Spinal cord (tissue), 10 donors: ENCODE measurements at places on chromosomes 4 and X. TPM values are rescaled to one million over a fixed set of nuclear protein-coding genes. Genes with fewer than 3 reads are reported as not detected.

VCX3B gene
- not detected for total RNA-seq

OCIAD2 gene
- total RNA-seq, result 17.2 TPM

NHS gene
- 17.7 TPM for total RNA-seq

DNA sequence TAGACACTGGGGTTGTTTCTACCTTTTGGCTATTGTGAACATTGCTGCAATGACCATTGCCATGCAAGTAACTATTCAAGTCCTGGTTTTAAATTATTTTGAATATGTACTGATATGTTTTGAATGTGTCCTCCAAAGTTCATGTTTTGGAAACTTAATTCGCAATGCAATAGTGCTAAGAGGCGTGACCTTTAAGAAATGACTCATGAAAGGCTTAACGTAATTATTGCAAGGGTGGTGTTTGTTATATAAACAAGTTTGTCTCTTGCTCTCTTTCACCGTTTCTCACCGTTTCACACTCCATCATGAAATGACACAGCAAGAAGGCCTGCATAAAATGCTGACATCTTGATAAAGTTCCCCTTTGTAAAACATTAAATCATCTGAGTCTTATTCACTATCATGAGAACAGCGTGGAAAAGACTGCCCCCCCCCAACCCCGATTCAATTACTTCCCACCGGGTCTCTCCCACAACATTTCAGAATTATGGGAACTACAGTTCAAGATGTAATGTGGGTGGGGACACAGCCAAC, 506.9 kb upstream of the FAM47C start:
- DNase-seq, result no peak

DNA sequence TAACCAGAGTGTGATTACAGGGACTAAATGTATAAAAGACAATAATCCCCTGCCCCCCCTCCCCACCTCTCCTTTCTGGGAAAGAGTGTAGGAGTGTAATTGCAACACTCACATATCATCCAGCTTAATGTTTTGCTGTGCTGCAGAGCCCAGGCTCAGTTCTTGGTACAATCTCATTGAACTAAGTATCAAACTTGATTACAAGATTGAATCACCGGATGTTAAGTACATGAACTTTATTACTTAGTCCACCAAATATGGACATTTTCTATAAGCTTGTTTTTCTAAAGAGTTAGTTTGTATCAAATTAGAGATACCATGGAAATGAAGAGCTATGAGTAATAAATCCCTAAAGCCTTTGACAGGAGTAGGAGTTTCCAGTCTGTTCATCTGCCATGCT, 559.1 kb downstream of the ZNF674 start:
- no peak for DNase-seq

DNA sequence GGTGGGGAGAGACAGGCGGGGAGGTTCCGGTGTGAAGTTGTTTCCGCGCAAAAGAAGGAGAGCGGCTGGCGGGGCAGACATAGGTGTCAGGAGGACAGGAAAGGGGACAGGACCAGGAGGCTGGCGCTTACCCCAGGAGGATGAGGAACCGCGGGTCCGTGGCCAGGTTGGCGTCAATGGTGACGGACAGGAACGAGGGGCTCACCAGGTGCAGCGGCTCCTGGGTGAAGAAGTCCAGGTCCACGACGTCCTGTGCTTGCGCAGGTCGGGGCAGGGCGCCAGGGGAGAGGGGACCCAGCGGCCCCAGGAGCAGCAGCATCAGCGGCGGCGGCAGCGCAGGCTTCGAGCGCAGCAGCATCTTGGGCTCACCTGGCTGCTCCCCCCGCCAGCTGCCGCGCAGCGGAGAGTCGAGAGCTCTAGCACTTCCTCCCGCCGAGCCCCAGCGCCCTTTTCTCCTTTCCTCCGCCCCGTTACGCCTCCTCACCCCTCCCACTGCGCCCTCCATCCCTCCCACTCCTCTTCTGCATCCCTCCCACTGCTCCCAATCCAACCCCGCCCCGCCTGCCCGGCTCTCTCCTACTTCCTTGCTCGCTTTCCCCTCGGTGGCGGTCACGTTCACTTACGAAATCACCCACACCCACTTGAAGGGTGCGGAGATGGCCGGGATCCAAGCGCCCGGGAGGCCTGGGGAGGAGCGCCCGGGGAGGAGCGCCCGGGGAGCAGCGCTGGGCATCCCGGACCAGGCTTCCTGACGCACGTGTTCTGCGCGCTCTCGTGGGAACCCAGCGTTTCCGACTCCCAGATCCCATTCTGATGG, at the start of gene HPSE:
HPSE (minus strand) TSS at position 424 of the 817 bp plus-strand sequence; CDS start at position 358, 66 bp downstream.
- DNase-seq, result peak; percentile 75
